ENCODE measurements at places on chromosomes 4 and X.

GRCh38 chr4:164813554-164813953, 59.6 kb downstream of the SMIM31 start:
- DNase-seq: no peak

DNA sequence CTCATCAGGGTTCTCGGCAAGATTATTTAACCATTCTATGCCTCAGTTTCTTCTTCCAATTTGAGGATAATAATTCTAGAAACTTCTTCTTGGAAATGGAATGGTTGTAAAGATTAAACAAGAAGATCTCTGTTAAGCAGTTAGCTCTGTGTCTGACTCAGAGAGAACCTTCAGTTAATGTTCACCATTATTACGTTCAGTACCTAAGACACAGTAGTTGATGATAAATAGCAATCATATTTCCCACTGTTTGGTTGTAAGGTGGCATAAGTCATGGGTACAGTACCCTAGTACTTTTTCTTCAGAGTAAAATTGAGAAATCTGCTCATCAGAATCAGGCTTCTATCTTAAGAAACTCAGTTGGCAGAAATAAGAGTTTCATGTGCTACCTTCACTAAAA, 366.5 kb upstream of the BOD1L1 start:
- peak; percentile 31 for DNase-seq

- no peak for DNase-seq
Observed at GRCh38 chr4:142809559-142809958, 36.5 kb downstream of the INPP4B start.

DNA sequence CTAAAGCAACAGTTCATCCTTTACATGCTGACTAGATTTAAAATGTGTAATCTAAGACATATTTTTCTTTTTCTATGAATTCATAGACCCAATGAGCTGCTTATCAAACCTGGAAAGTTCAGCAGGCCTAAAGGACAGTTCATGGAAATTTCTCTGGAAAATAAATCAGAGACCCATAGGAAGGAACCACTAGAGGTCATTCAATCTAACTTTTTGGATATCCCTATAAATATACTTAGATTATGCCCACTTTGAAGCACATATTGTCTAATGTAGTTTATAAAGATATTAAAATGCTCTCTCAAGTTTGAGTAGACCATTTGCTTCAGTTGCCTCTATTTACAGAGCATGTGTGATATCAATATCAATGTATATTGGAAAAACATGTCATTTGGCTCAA, 473.0 kb downstream of the FAT4 start:
- peak; percentile 5 for DNase-seq

DNA sequence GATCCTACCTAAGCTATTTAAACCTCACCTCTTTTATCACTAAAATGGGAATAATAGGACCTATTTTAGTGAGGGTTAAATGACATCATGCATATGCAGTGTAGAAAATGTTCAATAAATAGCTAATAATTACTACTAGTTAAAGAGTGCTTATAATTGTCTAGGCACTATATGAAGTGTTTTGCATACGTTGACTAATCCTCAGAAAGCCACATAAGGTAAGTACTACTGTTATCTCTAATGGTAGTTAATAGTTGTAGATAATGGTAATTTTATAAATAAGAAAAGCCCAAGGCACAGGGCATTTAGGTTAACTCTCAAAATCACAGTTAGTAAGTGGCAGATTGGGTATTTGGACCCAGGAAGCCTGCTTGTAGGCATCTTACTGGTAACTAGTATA, 47.4 kb upstream of the BOD1L1 start:
- no peak for DNase-seq

Data from ACHN (cell line).